T-helper 2 cell treated with Interferon-gamma antibody and Interleukin-4, amounts not matched to agents 5 μg/mL and 100 μg/mL, for 36 hours (primary cell): ENCODE measurements at places on chromosomes 6 and 20.

DNA sequence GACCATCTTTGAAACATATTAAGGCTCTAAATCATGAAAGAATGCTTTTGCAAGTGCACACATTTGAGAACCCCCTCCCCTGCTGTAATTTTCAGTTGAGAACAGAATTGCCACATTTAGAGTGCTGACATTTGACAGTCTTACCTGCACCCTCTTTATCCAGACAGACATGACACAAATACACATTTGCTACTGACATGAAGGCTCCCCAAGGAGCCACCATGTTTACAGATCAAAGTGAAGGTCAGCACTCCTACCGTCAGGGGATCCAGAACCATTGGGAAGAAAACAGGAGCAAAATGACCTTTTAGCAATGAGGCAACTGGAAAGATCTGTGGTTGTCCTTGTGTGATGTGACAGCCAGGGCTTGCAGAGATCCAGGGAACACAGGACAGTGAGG is 315.4 kb upstream of the CNR1 start:
- DNase-seq: no peak

- DNase-seq: no peak
Observed at GRCh38 chr6:159830501-159831372, 30.7 kb downstream of the PNLDC1 start.

GRCh38 chr20:3123542-3123941 is 36.1 kb downstream of the FASTKD5 start:
- no peak for DNase-seq

GRCh38 chr20:37931153-37931922 is 28.4 kb downstream of the VSTM2L start:
- DNase-seq: no peak

DNA sequence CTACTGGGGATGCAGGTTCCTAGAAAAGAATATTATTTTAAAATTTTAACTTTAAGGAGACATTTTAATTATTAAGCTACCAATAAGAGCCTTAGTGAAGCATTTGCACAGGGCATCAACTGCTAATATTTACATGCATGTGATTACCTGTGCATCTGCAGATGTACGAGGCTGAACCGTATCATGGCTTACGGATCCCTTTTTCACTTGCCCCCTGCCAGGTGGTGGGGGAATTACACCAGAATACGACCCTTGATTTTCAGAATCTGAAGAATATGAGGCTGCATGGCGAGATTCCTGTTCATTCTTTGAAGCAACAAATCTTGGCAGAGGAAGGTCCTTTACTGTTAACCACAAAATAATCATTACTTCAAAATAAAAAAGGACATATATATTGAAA is 42.7 kb downstream of the REPS1 start:
- no peak for DNase-seq

GRCh38 chr20:34543463-34544056 is 15.0 kb upstream of the MAP1LC3A start:
- no peak for DNase-seq

GRCh38 chr6:134414793-134415192 is 96.9 kb upstream of the SGK1 start:
- DNase-seq: no peak

DNA sequence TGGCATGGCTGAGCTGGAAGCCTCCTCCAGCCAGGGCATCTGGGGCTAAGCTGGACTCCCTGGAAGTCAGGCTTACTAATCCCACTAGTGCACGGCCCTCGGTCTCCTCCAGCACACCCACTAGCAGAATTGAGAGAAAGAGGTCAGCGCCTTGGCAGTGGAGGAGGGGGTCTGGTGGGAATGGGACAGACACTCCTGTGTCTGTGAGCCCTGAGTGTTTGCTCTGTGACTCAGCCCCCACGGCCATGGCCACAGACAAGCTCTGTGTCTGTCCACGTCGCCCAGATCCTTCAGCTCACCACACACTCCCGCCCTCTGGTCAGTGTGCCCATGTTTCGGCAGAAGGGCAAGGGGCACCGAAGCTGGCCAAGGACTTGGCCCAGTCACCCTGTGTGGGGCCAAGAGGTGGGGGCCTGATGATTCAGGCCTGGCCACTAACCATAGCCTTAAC is 8.8 kb downstream of the MDFI start:
- no peak for DNase-seq

DNA sequence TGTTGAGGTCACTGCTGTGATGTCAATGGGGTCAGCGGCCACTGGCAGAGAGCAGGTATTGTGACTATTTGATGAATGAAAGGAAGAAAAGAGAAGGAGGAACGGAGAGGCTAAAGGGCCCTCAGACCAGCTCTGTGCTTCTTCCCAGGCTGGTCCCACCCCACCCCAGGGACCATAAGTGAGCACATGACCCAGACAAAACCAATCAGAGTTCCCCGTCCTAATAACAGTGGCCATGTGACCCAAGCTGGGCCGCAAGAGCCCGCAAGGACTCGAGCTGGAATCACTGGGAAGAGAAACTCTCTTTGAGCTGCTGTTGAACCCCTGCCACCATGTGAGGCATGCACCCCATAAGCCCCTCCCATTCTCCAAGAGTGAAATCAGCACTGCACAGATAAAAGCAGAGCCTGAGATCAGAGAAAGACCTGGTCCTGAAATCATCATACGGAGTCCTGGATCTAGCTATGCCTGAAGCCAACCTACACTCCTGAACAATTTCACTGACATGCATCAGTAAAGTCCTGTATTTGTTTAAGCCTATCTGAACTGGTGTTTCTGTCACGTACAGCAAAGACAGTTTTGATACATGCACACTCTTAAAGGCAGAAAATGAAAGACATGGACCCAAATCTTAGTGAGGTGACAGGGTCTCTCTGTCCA is 90.2 kb downstream of the PREX1 start:
- DNase-seq: no peak

DNA sequence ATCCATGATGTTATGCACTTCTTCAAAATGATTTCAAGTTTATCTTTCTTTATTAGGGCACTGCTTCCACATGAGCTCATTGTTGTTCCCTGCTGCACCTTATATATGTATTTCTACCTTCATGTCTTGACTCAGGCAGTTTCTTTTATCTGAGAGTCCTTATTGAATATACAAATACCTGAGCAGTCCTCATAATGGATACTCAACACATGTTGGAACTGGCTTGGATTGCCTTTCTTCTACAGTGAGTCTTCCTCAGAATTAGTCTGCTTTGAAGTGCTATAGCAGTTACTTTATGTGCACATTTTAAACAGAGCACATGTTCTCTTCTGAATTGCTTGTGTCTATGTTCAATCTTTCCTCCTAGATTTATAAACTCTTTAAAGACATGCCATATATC is 45.3 kb upstream of the LOC128125822 start:
- DNase-seq: no peak

GRCh38 chr6:35503534-35503933 is 6.7 kb upstream of the TEAD3 start:
- DNase-seq: no peak

DNA sequence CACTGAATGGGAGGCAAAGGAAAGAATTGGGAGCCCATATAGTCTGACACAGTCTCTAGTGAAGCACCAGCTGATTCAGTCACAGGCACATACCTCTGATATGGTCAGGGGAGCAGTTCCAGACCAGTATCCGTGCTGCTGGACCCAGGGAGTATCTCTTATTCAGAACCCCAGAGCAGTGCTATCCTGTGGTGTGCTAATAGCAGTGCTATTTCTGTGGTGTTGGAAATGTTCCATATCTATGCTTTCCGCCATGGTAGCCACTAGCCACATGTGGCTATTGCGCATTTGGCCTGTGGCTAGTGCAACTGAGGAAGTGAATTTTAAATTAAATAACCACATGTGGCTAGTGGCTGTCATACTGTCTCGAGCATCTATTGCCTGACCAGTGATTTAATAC is 11.0 kb downstream of the SCUBE3 start:
- no peak for DNase-seq

DNA sequence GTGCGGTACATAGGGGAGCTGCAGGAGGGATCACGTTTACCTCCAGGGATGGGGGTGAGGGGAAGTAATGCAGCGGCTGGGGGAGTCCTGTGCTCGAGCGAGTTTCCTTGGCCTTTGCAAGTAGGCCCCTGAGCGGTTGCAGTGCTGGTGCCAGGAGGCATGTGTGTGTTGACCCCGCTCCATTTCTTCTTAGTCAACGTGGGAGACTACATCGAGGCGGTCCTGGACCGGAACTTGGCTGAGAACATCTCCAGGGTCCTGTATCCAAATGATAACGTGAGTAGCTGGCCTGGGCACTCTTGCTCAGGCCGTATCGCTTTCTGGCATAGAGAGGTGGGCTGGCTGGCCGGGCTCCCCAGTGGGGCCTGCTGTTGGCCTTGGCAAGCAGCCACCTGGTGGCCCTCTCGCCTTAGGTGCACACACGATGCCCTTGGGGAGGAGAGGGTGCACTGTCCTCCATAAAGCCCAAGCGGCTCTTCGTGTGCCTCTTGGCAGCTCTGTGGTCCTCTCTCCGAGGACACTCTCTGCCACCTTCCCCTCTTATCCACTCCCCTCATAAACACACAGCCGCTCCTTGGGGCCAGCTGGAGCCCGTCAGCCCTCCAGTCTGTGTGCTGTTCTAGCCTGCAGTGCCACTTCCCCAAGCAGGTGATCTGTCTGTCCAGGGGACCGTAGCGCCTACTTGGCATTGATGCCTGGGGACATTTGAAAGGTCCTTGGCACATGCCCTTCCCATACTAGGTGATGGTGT is 29.3 kb downstream of the PYGB start:
- DNase-seq: no peak

DNA sequence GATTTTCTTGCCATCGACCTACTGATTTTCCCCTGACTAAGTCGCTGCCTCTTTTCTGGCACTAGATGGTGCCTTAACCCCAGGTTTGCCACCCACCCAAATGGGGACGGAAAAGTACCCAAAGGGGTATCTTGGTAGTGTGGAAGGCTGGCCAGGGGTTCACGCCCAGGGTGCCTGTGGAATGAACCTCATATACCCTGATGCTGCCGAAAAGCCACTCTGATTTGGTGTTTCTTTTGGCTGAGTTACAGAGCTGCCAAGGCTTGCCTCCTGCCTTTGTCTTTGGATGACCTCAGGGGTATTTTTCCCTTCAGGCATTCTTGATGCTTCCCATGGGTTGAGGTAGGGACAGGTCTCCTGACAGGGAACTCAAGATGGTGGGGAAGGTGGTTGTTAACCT is 78.1 kb downstream of the MAP3K7 start:
- no peak for DNase-seq

GRCh38 chr6:20746024-20746423 is 211.8 kb downstream of the CDKAL1 start:
- no peak for DNase-seq

GRCh38 chr20:46552460-46553420 is 2.3 kb upstream of the OCSTAMP start:
- DNase-seq: peak; percentile 73

GRCh38 chr20:23584434-23585199 is 16.3 kb upstream of the CST9L start:
- DNase-seq: no peak

DNA sequence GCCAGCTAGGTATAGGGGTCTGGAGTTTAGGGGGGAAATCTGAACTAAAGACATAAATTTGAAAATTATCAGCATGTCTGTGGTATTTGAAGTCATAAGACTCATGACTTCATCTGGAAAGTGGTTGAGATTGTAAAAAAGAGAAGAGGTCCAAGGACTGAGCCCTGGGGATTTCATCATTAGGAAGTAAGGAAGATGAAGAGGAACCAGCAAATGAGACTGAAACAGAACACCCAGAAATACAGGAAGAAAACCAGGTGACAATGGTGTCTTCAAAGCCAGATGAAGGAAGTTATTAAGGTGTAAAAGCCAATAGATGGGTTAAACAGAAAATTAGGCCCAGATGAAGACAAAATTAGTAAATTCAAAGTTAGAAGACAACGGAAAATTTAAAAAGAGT is 49.1 kb upstream of the UBR2 start:
- DNase-seq: no peak

- no peak for DNase-seq
Observed at GRCh38 chr20:36523341-36523740, 18.0 kb upstream of the MYL9 start.

DNA sequence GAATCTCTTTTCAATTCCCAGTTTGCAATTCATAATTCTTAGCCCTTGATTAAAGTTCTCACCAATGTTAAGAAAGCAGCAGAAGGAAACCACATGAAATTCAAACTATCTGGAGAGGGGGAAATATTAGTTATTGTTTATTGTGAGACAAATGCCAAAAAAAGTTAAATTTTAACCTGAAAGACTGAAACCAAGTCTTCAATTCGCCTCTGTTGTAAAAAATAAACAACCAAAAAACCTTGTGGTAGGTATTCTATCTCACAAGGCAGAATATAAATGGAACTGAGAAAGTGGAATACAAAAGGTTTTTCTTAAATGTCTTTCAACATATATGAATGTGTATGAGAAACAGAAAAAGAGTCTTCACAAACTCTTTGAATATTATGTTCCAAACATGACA is 24.8 kb downstream of the TMX4 start:
- DNase-seq: no peak

GRCh38 chr20:58797371-58798338 is 53.0 kb downstream of the GNAS-AS1 start:
- no peak for DNase-seq

GRCh38 chr6:558089-558488 is 98.8 kb downstream of the HUS1B start:
- no peak for DNase-seq

- DNase-seq: no peak
Observed at GRCh38 chr6:90436403-90436802, 139.8 kb upstream of the BACH2 start.

GRCh38 chr6:122995921-122996793 is at the start of gene CLVS2:
Gene CLVS2, plus strand, starts transcription at chr6:122996235. Its CDS starts 1,543 bp downstream, at chr6:122997778.
- DNase-seq: no peak

DNA sequence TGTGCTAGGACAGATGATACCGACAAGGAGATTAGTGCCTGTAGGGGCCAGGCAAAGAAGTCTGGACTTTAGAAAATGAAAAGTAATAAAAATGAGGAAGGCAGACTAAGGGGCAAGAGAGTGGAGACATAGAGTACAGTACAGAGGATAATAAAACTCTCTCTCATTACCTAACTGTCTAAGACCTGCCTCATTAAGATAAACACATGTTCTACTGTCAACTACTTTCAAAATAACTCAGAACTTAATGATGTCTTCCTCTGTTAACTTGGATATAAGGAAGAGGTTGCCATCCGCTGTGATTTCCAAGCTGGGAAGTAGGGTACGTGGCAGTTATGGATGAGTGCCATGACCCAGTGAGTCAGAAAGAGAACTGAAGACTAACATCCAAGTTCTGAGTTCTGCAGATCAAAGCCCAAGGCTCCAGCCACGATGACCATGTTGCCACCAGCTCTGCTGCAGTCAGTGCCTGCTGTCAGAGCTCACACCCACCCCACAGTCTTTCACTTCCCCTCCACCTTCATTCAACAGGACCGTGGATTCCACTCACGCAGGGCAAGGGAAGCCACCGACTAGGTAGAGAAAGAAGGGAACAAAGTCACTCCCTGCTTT is 81.8 kb downstream of the KIF16B start:
- DNase-seq: no peak

DNA sequence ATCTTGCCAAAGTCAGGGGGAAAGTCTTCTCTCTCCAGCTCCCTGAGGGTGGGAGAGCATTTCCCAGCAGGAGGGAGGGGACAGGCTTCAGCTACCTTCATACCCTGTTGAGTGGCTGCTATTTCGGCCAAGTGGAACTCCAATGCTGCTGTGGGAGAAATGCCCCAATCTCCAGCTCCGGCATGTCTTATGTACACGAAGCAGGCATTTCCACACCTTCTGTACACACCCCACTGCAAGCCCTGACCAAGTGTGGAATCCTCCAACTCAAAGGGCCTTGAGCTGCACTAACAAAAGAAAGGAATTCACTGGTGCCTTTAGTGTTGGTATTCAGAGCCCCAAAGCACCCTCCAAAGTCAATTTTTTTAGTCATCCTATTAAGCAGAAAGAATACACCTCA is 313.6 kb upstream of the NT5E start:
- DNase-seq: no peak
